ENCODE measurements at places on chromosomes 2 and 18.

- DNase-seq = no peak
Observed at GRCh38 chr2:109177635-109178034, 48.6 kb downstream of the SH3RF3 start.

- no peak for DNase-seq
Observed at GRCh38 chr2:64454386-64455332, 697 bp downstream of the LGALSL start.

GRCh38 chr2:27566628-27567027 is 16.2 kb upstream of the ZNF512 start:
- DNase-seq = no peak

GRCh38 chr2:11477994-11478393 is 12.0 kb upstream of the E2F6 start:
- DNase-seq = peak; percentile 88

DNA sequence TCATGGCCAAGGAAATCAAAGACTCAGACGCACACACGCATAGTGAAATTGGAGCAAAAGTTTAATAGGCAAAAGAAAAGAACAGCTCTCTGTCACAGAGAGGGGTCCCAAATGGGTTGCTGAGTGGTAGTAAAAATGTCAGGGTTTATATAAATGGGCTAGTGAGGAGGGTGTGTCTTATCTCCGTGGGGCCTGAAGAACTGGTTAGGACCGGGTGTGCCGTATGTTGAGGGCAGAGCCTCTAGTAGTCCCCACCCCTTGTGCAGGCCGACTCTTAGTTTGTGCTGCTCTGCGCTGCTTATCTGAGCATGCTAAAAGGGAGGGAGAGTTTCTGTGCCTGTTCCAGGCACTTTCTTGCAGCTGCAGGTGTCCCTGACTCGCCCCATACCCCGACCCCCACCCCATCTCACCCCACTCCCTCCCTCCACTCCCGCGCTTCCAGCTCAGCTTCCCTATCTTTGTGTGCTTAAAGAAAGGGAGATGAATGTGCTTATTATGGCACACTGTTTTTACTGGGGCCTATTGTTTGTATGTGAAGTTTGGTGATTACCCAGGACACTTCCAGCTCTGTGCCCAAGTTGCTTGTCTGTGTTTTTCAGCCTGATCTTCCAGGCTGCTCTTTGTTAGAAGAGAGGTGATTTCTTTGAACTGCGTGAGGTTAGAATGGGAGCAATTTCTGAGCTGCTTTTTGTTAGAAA is 167.4 kb downstream of the SPAG16 start:
- peak; percentile 78 for DNase-seq

GRCh38 chr18:55858661-55859515 is 270.9 kb upstream of the TCF4 start:
- DNase-seq = no peak

- no peak for DNase-seq
Observed at GRCh38 chr2:233080836-233081229, 20.7 kb downstream of the INPP5D start.

DNA sequence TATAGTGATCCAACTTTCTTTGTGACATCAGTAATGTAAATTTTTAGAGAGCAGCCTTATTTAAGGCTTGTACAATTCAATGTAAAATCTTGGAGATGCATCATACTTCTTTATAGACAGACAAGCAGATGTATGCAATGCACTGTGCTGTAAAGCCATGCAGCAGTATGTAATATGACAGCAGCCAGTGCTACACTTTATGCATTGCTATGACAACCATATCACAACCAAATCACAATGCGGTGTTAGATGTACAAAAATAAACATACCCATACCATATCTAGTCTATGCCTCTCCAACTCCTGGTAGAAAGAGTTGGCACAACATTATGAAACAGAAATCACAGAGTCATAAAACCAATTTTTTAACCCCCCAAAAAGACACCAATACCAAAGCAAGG is 110.3 kb upstream of the WDSUB1 start:
- DNase-seq = no peak

DNA sequence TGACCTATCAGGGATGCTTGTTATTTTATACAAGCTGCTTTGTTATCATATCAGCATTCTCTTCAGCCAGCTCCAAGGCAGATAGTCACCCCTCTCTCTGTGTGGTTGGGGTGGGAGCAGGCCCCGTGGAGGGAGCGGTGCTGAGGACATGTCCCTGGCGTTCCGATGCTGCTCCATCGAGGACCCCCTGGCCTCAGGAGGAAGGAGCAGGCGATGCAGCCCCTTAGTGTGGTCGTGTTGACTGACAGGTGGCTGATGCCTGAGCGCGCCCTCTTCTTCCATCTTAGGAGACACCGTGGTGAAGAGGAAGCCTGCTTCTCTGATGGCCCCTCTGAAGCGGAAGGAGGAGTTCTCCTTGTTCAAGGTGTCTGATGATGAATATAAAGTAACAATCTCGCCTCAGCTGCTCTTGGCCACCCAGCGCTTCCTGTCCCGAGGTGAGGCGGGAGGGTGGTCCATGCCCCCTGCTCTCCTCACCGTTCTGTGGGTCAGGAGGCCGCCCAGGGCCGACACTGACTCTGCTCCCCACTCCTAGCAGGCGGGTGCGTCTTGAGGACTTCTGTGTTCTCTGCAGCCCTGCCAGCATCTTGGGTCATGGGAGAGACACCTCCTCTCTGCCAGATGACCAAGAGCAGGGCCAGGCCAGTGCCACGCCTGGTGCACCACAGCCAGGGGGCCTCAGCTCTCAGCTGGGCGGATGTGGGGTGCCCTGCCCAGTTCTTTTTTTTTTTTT is 10.6 kb downstream of the CNNM3 start:
- no peak for DNase-seq

DNA sequence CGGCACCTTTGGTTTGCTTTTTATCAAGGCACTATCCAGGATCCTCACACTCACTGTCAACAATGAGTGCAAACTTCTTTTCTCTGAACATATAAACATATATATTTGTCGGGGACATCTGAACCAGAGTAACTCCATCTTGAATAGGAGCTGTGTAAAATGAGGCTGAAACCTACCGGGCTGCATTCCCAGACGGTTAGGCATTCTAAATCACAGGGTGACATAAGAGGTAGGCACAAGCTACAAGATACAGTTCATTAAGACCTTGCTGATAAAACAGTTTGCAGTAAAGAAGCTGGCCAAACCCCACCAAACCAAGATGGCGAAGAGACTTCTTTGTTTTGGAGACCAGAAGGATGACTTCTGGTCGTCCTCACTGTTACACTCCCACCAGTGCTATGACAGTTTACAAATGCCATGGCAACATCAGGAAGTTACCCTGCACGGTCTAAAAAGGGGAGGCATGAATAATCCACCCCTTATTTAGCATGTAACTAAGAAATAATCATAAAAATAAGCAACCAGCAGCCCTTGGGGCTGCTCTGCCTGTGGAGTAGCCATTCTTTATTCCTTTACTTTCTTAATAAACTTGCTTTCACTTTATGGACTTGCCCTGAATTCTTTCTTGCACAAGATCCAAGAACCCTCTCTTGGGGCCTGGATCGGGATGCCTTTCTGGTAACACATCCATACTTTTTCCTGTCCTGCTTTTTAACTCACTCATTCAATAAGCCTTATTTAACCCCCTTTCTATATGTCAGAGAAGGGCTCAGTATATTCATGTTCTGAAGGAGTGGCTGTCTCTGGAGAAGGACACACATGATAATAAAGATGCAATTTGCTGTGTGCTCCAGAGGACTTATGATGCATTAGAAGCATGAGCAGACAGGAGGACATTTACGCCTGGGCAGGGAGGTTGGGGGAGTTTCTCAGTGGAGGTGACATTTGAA is 65.4 kb downstream of the TACR1 start:
- DNase-seq = no peak

DNA sequence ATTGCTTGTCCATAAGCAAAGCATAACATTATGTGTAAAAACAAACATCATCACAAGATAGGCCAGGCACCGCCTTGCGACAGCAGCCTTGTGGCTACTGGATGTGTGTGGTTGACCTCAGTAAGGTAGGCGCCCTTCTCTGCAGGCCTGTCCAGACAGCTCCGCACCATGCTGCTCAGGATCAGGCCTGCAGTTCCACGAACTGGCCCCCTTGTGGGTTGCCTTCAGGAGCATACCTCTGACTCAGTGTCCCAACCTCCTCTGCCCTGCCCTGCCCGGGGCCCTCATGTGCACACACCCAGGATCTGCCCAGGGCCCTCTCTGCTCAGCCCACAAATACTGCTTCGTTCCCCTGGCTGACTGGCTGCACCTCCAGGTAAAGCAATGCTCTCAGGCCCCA is 16.1 kb upstream of the ZNF236 start:
- no peak for DNase-seq

DNA sequence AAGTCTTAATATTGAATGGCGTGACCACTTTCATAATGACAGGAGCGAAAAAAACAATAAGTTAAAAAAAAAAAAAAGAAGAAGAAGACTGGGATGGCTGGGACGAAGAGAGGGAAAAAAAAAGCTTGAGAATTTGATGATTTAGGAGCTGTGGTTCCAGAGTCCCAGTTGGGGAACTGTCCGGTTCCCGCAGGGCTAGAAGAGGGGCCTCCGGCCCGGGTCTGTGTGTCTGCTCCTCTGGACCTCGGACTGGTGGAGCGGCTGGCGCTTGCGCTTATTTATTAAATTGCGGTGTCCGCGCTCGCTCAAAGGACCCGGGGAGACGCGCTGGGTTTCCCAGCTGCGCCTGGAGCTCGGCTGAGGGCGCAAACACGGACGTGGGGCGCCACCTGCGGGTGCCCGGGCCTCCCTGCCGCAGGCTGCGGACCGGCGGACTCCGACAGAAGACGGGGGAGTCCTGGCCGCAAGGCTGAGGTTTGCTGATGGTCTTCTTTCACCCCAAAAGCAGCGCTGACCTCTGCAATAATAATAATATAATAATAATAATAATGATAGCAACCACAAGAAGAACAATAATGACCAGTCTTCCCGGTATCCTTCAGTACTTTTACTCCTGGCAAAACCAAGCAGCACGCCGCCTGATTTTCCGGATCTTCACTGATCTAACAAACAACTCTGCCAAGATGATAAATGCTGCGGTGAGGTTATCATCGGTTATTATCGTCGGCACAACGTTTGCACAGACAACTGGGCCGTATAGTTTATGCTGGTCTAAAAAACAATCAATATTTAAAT is at the start of gene CBLN2:
CBLN2 (minus strand) TSS at position 251 of the 795 bp plus-strand sequence. CDS start 2,182 bp downstream, outside the sequence.
- peak; percentile 35 for DNase-seq

GRCh38 chr2:240288087-240288521 is 147.4 kb upstream of the GPC1 start:
- no peak for DNase-seq

DNA sequence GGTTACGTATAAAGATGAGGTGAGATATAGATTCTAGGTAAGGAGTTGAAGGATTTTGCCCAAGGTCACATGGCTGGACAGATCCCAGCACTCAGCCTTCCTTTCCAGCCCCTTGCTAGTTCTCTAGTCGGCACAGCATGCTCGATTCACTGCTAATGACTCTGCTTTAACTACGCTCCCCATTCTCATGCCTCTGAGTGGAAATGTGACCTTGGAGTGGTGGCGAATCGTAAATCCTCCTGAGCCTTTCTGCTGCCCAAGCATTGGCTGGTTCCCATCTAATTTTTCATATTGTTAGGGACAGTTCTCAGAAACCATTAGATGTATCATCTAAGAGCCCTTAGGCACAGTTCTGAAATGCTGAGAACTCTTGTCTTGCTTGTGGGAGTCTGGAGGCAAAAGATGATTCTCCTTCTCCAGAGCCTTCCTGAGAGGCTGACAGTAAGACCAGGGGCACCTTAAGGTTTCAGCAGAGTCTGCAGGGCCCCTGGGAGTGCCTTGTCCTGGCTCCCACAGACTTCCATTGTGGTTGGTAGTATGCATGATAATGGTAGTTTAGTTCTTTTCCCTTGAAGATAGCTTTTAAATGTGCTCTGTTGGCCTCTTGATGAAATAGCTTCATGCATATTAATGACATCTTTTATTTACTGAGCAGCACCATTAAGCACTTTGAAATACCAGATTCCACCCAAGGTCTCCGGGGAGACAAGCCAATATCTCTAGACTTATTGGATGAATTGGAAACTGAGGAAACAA is 377.8 kb upstream of the SLC14A2 start:
- DNase-seq = no peak

DNA sequence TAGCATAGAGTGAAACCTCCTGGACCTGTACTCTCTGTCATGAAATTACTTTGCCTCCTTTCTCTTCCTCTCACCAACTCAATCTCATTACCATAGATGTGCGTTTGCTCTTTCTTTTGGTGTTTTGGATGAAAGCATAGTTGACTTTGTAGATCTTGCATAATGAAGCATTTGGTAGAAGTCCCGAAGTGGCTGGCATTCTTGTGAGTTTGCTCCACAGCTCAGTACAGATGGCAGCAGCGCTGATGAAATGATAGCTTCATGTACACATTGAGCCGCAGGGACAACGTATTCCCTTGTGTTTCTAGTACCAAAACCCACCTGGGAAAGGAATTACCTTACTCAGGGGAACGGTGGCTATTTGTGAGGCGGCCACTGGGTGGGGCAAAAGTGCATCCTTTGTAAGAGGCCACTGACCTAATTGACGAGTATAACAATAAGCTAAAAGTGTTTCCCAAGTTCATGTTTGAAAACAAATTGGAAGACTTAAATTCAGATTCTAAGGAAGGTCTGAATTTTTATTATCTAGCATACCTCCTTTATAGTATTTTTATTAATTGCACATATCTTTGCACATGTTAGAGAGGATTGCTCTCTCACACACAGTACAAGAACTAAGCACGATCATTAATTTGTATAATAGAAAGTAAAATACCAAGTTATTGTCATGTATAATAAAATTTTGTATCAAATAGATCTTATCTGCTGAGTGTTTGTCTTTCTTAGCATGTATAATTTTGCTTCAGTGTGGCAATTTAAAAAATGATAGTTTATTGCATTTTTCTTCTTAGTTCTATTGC is 25.4 kb upstream of the CDH7 start:
- peak; percentile 4 for DNase-seq

DNA sequence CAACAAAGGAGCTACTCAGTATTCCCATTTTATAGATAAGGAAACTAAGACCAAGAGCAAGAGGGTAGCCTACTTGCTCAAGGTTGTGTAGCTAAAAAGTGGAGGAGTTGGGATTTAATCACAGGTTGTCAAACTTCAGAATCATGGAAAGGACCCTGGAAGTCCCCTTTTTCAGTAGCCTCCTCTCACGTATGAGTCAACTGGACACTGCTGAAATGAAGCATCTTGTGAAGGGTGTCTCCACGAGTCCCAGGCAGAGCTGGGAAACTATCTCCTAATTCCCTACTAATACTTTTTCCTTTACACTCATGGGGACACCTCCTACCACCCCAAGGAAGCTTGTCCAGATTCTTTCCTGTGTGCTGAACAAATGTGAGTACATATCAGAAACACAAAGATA is 155.8 kb downstream of the RHBDD1 start:
- no peak for DNase-seq

DNA sequence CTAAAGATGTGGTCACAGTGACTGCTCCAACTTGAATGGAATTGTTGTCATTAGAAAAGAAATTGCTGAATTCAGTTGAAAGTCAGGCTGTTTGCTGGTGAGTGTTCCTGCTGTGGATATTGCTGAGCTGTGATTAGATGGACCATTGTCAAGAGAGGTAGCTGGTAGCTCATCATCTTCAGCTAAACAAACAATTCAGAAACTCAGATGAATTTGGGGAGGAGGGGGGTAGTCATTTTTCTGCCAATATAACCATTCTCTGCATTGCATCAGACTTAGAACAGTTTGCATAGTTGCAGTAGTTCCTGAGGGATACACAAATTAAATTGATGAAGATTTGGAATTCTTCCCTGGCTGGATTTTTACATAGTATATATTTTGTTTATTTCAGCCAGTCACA is 108.3 kb downstream of the MTCL1 start:
- no peak for DNase-seq
